ENCODE measurements at places on chromosomes 3 and 15. TPM values are rescaled to one million over a fixed set of nuclear protein-coding genes. Genes with fewer than 3 reads are reported as not detected.

SQOR gene
- total RNA-seq = 17.6 TPM

GOLGA6L1 gene
- not detected for total RNA-seq

SUCLG2 gene
- total RNA-seq = 80.5 TPM

PPP2R3A gene
- total RNA-seq = 74.3 TPM

FURIN gene
- total RNA-seq = 64.9 TPM

DBR1 gene
- 8.8 TPM for total RNA-seq

PP2D1 gene
- not detected for total RNA-seq

FMN1 gene
- total RNA-seq = 5.5 TPM

NEDD4 gene
- total RNA-seq = 9.0 TPM

HIGD1A gene
- total RNA-seq = 341 TPM

CRYGS gene
- total RNA-seq = 1.3 TPM

CP gene
- 3.3 TPM for total RNA-seq

P2RY12 gene
- total RNA-seq = not detected

TICRR gene
- 0.26 TPM for total RNA-seq

PTX3 gene
- 1.2 TPM for total RNA-seq

PAQR5 gene
- total RNA-seq = 0.70 TPM

HTR3E gene
- total RNA-seq = not detected

TIGIT gene
- total RNA-seq = 0.51 TPM

CSTA gene
- 2.2 TPM for total RNA-seq

PLCB2 gene
- total RNA-seq = 2.2 TPM

STRA6 gene
- not detected for total RNA-seq

CASR gene
- not detected for total RNA-seq

CIP2A gene
- 3.3 TPM for total RNA-seq

CKMT1B gene
- total RNA-seq = not detected

CTXN2 gene
- not detected for total RNA-seq

ARGFX gene
- not detected for total RNA-seq

ZNF501 gene
- 6.1 TPM for total RNA-seq

NOX5 gene
- total RNA-seq = not detected

OR5K2 gene
- not detected for total RNA-seq

MESP1 gene
- total RNA-seq = 5.6 TPM

DISP2 gene
- total RNA-seq = 0.78 TPM

SLC22A14 gene
- not detected for total RNA-seq

ZNF445 gene
- total RNA-seq = 15.2 TPM

GOLGA6L7 gene
- total RNA-seq = not detected

CFAP100 gene
- not detected for total RNA-seq

RYR3 gene
- 0.21 TPM for total RNA-seq

SPATA16 gene
- total RNA-seq = not detected

PLSCR5 gene
- not detected for total RNA-seq

INAFM2 gene
- 41.7 TPM for total RNA-seq

FBXW12 gene
- not detected for total RNA-seq

RBPMS2 gene
- total RNA-seq = 196 TPM

INKA1 gene
- total RNA-seq = 5.0 TPM

FETUB gene
- total RNA-seq = not detected

CIDEC gene
- total RNA-seq = 2.5 TPM

IRAK2 gene
- total RNA-seq = 1.3 TPM

COLQ gene
- total RNA-seq = 1.3 TPM

MBD4 gene
- 17.4 TPM for total RNA-seq

SLC9C1 gene
- 1.9 TPM for total RNA-seq

GPR27 gene
- 6.5 TPM for total RNA-seq

COX17 gene
- total RNA-seq = 94.8 TPM

SLC12A1 gene
- total RNA-seq = not detected

CCR5 gene
- total RNA-seq = 0.39 TPM

IQCH gene
- total RNA-seq = 2.5 TPM

MON1A gene
- 6.8 TPM for total RNA-seq

CCR2 gene
- 0.27 TPM for total RNA-seq

ARPP21 gene
- not detected for total RNA-seq

CD200 gene
- total RNA-seq = 0.95 TPM
